ENCODE measurements at places on chromosomes 7 and 10.

DNA sequence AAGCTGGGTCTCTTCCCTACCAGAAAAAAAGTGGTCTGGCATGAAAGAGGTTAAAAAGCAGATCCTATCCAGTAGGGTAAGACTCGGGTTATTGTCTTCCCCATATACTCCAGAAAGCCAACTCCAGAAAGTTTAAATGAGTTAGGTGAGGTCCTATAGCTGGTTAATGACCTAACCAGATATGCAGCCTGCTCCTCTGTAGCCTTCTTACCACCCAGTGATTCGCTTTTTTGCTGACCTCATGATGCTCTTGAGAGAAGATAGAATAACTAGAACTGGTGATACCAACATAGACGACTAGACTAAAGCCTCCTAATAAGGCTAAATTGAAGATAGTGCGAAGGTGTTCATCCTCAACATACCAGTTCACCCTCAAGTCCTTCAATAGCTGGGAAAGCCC lies 675 bp upstream of the GIMAP1 start:
- DNase-seq: no peak

DNA sequence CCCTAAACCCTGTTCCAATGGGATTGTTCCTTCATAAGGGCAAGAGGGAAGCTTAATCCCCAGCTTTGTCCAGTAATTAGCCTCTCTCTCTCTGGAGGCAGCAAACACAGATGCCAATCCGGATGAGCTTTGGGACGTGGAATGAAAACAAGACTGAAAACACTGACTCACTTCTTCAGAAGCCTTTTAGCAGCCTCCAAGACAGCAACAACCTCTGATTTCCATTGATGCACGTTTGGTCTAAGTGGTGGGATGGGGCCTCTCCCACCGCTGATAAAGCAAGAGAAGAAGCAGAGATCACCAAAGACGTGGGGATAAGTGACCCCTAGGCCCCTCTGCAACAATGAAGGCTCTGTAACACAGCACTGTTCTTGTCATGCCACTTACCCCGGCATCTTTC lies 5.8 kb upstream of the GFRA1 start:
- no peak for DNase-seq

DNA sequence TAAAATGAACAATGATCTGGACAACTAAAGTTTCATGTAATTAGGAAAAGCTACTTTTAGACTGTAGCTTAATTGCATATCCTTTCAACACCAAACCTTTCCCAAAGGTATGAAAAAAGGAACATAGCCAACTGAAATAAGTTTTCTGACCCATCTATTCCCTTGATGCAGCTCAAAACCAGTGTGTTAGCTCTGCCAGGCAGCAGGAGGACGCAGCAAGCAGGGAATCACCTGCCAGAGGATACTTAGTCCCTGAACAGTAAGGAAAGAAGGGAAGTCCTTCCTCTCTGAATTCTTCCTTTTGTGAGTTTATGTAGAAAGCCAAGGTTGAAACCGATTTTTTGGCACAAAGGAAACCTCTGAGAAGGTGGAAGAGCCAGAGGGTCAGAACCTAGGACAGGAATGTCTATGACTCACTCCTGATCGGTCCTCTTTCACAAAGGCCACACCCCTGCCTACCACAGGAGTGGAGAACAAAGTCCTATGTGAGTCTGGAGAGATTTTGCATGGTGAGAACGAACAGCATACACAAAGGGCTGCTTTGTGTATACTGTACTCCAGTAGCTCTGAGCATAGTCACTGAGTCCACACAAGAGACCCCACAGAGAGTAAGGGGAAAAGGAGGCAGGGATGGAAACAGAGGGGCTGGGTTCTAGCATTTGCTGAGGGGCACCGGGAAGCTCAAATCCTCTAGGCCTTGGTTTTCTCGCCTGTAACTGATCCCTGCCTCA lies 68.8 kb upstream of the GSDME start:
- DNase-seq: peak; percentile 92

DNA sequence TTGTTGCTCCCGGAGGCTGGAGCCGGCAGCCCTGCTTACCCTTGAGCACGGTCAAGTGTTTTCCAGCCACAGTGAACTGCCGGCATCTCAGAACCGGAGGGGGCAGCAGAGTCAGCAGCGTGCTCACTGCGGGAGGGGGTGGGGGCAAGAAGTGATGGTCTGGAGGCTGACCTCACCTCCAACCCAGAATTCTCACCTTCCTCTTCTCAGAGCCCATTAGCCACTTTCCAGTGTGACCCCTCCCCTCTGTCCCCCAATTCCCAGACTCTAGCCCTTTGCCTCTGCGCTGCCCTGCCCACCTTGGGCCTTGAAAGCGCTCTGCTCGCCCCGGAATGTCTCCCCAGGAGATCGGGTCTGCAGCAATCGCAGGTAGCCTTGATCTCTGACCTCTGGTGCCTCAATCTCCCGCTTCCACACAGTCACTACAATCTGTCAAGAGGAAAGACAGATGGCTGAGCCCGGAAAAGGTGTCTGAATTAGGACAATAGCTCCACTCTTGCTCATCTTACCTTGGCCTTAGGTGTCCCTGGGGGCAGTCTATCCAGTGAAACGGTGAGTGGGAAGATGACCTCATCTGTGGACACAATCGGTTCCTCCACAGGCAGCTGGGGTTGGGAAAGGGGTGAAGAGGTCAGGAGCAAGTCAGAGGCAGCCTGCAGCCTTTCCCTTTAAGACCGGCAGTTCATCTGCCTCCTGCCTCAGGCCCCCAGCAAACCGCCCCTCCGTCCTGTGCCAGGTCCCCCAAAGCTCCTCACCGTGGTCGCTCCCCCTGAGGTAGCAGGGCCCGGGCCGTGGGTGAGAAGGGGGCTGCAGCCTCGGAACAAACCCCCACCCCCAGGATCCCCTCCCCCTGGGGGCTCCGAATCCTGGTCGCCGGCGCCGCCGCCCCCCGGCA lies 942 bp downstream of the TRAPPC14 start:
- DNase-seq: peak; percentile 52
